Cortex of kidney (tissue), 1 donor: ENCODE measurements at places on chromosomes 1 and 21.

- no peak for DNase-seq
Observed at GRCh38 chr1:212620293-212620692, 11.7 kb downstream of the ATF3 start.

DNA sequence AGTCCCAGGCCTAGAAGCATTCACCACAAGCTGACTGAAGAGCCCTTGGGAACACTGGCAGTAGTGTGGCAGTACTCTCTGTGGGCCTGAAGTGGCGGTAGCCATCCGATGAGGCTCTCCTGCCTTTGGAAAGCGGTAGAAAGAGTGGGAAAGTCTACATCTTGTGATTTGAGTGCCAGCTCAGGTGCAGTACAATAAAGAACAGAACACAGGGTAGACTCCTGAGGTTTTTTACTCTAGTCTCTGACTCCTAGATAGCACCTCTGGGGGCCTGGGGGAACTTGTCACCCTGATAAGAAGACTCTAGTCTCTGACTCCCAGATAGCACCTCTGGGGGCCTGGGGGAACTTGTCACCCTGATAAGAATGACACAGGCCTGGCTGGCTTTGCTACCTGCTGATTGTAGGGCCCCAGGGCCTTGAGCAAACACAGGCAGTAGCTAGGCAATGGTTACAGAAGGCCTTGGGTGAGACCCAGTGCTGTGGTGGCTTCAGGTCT is 18.0 kb upstream of the IL20 start:
- DNase-seq = no peak

- no peak for DNase-seq
Observed at GRCh38 chr1:182293119-182293589, 98.4 kb downstream of the GLUL start.

- no peak for DNase-seq
Observed at GRCh38 chr1:66397192-66397591, 136.8 kb upstream of the SGIP1 start.

GRCh38 chr1:25338986-25339385 is 852 bp downstream of the TMEM50A start:
- DNase-seq = no peak

DNA sequence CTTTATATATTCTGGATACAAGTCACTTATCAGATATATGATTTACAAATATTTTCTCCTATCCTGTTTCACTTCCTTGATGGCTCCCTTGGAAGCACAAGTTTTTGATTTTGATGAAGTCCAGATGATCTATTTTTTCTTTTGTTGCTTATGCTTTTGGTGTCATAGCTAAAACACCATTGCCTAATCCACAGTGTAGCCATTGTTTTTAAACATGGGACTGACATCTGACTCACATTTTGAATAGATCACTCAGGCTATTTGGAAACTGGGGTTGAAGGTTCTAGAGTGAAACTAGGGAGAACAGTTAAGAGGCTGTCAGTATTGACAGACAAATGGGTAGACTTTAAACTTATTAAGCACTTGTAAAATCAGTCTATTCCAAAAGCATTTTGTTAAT is 16.6 kb downstream of the AK4 start:
- no peak for DNase-seq

DNA sequence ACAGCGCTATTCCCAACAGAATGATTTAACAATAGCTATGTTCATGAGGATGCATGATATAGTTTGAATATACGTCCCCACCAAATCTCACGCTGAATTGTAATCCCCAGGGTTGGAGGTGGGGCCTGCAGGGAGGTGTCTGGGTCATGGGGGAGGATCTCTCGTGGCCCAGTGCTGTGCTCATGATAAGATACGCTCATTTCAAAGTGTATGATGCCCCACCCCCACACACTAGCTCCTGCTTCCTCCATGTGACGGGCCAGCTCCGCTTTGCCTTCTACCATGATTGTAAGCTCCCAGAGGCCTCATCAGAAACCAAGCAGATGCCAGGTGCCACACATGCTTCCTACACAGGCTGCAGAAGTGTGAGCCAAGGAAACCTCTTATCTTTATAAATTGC is 93.6 kb downstream of the SMYD3 start:
- DNase-seq = no peak

DNA sequence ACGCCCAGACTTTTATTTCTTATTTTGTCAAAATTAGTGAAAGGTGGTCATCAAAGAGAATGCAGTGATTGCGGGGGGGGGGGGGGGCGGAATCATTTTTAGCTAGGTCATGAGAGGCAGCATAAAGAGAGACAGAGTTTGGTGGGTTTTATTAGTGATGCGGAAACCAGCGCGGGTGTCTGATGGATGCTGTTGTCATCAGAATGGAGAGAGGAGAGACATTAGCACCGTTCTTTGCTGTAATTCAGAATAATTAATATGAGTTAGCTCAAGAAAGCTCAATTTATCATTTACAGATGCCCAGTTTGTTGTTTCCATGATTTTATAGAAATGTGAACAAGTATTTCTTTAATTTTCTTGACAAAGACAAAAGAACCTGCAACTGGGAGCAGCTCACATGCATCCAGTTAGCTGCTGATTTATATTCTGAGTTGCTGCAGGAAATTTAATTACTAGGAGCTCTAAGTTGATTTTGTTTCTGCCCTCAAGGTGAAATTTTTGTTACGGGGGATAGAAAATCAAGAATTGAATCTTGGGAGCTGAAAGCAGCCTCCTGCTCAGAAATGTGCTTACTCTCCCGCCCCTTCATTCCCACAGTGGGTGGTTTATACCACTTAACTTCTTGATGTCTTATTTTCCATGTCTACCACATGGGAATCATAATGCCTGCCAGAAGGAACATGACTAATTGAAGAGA is 133.4 kb upstream of the MAP1LC3C start:
- no peak for DNase-seq

- no peak for DNase-seq
Observed at GRCh38 chr1:235954306-235955283, 87.9 kb upstream of the LYST start.

- no peak for DNase-seq
Observed at GRCh38 chr1:68178821-68179490, 53.4 kb downstream of the WLS start.

GRCh38 chr21:26365849-26366248 is 195.3 kb upstream of the APP start:
- no peak for DNase-seq

- DNase-seq = no peak
Observed at GRCh38 chr1:97870589-97870988, 50.2 kb downstream of the DPYD start.

DNA sequence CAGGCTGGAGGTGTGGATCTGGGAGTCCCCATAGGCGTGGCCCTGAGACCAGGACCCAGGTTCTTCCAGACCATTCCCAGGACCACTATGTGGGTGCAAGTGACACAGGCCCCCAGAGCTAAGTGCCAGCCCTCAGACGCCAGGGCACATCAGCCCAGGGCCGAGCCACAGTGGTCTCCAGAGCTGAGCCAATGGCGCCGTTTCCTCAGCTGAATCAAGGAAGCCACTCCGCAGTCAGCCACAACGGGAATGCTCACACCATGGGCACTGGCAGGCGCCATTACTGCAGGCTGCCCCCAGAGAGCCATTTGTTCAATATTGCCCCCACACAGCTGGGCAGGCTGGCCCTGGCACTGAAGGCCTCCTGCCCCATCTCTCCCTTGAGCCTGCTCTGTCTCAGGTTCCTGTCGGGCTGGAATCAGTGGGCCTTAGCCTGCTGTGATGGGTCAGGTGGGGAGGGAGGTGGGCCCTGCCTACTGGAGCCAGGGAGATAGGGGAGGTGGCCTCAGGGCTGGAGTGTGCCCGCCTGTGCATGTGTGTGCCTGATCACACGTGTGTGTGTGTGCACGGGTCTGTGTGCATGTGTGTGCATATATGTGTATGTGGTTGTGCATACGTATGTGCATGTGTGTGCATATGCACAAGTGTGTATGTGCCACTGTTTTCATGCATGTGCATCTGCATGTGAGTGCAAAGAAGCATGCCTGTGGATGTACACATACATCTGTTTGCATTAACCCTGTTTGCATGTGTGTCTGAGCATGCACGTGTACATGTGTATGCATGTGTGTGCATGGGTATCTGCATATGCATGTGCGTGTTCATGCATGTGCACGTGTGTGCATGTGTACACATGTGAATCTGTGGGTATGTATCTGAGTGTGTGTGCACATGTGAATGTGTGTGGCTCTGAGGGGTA is 6.1 kb downstream of the GJC2 start:
- no peak for DNase-seq

DNA sequence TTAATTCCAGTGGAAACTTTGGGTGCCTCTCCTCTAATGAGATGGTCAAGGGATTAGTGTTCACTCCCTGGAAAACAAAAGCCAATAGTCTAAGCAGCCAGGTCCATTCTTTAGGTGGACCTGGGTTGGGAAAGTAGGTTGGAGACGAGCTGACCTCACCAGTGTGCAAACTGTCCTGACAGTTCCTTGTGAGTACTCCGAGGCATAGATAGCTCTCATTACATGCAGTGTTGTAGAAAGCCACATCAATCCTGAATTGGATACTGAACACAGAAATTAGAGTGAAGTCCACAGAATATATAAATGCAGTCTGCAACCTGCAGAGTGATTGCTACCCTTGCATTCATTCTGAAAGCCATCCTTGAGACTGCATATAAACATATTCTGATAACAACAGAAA is 675.1 kb upstream of the CXADR start:
- DNase-seq = no peak

DNA sequence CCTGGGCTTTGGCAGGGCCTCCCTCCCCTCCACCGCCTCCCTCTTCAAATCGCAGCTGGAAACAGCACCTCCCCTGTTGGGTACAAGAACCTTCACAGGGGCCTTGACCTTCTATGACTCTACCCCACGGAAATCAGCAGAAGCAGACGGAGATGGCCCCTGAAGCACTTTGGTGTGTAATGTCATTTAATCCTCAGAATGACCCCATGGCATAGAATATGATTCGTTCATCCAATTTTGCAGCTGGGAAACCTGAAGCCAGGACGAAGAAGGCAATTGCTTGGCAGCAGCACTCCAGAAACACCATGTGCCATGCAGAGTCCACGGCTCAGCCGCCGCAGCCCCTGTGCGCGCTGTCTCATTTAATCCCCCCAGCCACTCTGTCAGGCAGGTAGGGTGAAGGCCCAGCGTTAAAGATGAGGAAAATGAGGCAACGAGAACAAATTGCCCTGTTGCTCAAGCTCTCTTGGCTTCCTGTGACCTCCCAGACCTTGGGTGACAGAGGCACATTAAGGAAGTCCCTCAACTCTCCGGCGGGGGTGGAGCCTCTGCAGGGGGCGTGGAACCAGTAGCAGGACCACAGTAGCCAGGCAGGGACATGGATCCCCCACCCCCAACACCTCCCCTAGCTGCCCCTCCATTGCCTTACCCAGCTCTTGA is 25.8 kb upstream of the LAPTM5 start:
- DNase-seq = no peak

- DNase-seq = no peak
Observed at GRCh38 chr1:191025896-191026642, 548.4 kb upstream of the BRINP3 start.

DNA sequence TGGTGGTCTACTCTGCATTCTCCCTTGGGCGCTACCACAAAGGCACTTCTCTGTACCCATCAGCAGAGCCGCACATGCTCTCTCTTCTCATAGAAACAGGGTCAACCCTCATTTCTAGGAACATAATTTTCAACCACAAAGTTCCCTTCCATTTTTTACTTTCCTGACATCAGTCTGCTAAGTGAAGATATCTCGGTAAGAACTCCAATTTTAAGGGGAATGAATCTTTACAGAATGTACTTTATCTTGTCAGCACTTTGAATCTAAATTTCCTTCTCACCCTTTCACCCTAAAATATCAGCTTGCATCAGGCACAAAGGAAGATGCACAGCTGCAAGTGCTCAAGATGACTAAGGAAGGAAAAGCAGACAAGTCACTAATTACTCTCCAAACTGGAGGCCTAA is 545.9 kb downstream of the SMYD3 start:
- DNase-seq = no peak

- DNase-seq = no peak
Observed at GRCh38 chr1:14138687-14139086, 438.7 kb downstream of the PRDM2 start.

- no peak for DNase-seq
Observed at GRCh38 chr1:169044296-169044695, 62.2 kb upstream of the ATP1B1 start.

DNA sequence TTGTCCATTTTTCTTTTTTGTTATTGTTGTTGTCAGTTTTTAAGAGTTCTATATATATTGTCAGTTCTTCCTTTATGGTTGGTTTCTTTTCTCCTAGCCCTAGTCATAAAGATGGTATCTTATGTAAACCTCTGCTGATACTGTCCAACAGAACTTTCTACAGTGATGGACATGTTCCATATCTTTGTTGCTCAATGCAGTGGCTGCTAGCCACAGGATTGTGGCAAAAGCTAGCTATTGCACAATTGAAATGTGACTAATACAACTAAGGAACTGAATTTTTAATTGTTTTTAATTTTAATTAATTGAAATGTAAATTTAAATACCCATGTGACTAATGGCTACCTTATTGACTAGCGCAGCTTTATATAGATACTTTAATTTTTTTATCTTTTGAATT is 411.8 kb upstream of the PTBP2 start:
- DNase-seq = no peak

- DNase-seq = no peak
Observed at GRCh38 chr1:165910764-165911421, 83.5 kb downstream of the UCK2 start.

DNA sequence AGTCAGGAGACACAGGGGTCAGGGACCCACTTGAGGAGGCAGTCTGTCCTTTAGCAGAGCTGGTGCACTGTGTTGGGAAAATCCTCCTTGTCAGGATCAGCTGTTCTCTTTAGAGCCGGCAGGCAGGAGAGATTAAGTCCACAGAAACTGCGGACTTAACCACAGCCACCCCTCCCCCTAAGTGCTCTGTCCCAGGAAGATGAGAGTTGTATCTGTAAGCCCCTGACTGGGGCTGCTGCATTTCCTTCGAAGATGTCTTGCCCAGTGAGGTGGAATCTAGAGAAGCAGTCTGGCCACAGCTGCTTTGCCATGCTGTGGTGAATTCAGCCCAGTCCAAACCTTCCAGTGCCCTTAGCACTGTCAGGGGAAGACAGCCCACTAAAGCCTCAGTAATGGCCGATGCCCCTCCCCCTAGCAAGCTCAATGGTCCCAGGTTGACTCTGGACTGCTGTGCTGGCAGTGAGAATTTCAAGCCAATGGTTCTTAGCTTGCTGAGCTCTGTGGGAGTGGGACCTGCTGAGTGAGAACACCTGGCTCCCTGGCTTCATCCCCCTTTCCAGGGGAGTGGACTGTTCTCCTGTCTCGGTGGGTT is 172.8 kb downstream of the ST6GALNAC3 start:
- no peak for DNase-seq
